ENCODE measurements at places on chromosomes 4 and X. TPM values are rescaled to one million over a fixed set of nuclear protein-coding genes. Genes with fewer than 3 reads are reported as not detected.

DNA sequence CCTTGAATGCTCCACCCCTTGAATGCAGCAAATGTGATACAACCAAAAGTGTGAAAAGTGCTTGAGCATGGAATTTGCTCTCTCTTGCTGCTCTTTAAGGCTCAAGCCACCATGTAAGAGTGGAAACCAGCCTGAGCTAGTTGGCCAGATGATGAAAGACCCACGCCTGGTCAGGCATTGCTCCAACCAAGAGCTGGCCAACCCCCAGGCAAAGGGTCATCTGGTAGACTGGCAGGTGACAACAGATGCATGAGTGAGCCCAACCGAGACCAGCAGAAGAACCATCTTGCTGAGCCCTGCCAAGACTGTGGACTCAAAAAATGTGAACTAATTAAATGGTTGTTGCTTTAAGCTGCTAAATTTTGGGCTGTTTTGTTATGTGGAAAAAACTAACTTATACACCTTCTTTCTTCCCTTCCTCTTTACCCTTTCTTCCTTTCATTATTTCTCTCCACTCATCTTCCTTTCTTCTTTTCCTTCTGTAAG is 32.7 kb downstream of the ADGRG2 start:
- DNase-seq = no peak

- peak; percentile 20 for DNase-seq
These were observed 102.9 kb upstream of the PAQR3 start for GRCh38 chr4:79042079-79042674.

GRCh38 chr4:88736264-88736663 is 38.6 kb upstream of the NAP1L5 start:
- DNase-seq = no peak

DNA sequence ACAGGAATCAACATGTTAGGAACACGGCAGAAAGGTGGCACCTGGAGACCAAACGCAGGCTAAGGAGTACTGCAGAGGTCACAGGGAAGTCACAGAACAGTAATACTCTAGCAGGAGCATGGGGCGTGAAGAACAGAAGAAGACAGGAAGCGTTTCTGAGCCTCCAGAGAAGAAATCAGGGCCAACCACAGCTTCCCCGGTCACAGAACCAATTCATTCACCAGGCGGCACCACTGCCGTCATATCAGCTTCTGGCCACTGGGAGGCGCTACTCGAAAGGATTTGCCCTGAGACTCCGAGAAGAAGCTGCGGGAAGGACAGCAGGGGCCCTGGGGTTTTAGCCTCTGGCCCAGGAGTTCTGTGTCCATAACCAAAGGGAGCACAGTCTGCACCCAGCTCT is 78.0 kb upstream of the DRD5 start:
- DNase-seq = peak; percentile 32

- peak; percentile 67 for DNase-seq
These were observed 13.3 kb downstream of the CETN2 start for GRCh38 chrX:152817078-152817764.

- DNase-seq = peak; percentile 80
These were observed 28.1 kb downstream of the SLC25A43 start for GRCh38 chrX:119427024-119427794.

DNA sequence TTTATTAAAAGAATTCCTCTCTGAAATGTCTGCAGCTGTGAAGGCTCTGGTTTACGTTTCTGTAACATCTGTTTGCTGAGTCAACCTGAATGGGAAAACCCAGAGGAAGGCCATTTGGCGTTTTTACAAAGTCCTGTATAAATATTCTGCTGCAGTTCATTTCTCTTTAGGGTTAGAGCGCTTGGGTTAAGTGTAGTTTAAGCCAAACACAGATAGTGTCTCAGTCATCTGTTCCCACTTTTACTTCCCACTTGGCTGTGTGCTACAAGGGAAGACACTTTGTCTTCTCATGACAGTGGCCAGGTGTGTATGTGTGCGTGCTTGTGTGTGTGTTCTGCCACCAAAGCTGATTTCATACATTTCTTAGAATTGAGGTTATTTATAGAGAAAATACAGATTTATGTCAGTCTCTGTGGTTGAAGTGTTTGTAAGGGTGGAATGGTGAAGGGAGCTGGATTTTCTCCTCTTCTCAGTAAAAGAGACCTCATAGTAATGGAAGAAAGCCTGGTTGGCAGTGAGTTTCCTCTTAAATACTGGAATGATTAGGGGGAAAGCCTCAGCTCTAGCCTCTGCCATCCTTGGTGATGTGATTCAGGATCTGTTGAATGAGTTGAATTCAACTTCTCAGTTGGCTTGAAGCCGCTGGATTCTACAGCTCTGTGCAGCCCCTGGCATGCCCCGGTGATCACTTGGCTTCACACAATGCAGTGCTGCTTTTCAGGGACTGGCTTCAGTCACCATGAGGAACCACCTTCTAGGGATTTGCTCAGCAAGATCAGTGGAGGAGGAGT is 50.6 kb downstream of the JADE1 start:
- DNase-seq = no peak

DNA sequence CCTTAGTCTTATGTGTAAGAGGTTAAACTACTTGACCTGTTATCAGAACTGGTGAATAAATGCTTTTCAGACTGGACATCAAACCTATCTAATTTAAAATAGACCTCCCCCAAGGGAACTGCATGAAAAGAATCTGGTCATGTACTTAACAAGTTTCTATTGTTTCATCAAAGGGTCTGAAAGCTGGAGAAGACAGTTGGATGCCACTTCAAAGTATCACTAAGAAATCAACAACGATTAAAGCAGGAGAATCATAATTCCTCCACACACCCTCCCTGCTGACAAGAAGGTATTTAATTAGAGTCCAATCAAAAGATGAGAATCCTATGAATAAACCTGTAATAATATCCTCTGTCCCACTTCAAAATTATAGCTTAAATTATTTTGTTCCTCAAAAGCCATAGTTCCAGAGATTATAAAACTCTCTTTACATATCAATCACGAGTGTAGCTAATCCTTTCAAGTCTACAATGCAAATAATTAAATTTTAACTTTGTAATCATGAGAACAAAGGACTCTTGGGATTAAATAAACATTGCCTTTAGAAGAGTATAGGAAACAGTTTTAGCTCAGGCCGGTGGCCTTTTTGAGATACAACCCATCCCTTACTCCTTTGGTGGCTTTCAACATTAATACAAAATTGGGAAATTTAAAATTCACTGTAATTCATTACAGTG is 35.1 kb downstream of the TSPAN5 start:
- no peak for DNase-seq

DNA sequence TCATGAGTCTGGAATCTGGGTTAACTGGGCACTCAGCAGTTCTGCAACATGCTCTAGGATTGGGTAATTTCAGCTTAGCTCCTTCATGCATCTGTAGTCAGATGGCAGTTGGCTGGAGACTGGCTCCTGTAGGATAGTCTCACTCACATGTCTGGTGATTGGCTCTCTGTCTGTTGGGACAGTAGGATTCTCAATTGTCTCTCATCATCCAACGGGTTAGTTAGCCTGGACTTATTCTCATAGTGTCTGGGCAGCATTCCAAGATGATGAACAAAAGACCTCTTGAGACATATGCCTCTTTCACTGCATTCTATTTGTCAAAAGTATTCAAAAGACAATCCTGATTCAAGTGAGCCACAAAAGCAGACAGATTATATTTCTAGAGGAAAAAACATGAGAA is 795.6 kb upstream of the GALNTL6 start:
- DNase-seq = no peak

GRCh38 chr4:169160825-169161224 is 109.9 kb downstream of the SH3RF1 start:
- DNase-seq = no peak

DNA sequence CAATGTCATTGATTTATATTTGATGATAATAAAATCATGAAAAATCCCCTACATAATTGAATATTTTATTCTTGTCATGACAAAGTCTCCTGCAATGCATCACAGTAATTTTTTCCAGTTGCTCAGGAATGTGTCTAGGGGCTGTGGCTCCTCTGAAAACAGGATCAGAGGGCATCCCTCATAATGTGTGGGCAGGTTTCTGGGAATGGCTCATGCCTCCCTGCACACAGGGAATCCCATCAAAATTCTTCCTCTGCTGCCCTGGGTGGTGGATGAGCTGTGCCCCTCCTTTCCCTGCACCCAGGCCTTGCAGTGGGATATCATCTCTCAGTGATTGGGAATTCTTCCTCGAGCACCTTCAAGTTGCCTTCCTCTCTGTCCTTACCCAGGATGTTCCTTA is 20.4 kb upstream of the PUDP start:
- DNase-seq = no peak

GRCh38 chrX:45623266-45623665 is 422.6 kb upstream of the DIPK2B start:
- DNase-seq = peak; percentile 95

DNA sequence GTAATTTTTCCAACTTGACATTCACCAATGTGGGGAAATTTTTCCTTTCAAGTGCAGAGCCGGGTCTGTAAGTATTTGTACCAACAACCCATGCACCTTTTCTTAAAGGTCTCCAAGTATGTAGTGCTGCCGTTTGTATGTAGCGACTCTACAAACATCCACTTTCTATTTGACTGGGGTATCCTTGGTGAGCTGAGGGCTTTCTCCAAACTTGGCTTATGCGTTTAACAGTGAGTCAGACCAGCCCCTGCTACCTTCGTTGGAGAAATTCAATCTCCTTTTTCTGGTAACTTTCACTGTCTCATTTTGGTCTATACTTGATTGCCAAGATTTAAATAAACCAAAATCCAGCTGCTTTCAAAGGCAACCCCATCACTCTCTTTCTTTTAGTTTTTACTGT is 34.9 kb downstream of the MGST2 start:
- DNase-seq = no peak

DNA sequence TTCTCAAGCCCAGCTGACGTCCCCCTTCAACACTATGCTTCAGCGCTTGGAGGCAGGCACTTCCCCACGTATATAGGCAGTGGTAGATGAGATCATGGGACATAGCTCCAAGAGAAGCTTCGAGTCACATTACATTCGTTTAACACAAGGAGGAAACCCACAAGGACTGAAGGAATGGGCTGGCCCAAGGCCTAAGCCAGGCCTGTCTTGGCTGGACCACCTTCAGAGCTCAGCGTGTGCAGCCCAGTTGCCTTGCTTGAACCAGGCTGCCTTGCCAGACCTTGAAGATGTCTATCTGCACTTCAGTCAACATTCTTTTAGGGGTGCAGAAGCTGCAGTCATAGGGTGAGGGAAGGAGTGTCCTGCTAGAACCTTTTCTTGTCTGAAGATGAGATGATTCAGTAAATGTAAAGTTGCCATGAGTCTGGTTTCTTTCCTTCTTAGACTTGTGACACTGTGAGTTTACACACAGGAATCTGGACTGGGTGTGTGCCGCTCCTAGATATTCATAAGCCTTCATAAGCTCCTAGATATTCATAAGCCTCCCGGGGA is 144.1 kb upstream of the RBPJ start:
- DNase-seq = no peak

DNA sequence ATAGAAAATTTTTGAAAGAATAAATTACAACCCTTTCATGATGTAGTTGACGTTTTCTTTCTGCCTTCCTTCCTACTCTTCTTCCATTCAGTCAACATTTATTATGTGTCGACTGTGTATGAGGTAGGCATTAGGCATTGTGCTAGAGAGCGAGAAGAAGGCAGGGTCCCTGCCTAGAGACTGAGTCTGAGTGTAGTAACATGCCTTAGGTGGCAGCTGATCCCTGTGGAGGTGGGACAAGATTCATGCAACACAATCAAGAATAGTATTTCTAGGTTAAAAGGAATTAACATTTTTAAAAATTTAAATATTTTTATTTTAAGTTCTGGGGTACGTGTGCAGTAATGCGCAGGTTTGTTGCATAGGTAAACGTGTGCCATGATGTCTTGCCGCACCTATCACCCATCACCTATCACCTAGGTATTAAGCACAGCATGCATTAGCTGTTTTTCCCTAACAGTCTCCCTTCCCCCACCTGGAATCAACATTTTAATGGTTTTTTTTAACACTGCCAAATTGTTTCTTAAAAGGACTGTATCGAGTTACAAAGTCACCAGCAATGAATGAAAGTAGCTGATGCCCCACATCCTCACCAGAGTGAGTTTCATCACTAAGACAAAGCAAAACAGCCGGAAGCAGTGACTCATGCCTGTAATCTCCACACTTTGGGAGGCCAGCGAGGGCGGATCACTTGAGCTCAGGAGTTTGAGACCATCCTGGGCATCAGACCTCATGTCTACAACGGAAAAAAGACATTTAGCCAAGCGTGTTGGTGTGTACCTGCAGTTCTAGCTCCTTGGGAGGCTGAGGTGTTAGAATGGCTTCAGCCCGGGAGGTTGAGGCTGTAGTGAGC is 84.0 kb downstream of the WWC2 start:
- peak; percentile 94 for DNase-seq

DNA sequence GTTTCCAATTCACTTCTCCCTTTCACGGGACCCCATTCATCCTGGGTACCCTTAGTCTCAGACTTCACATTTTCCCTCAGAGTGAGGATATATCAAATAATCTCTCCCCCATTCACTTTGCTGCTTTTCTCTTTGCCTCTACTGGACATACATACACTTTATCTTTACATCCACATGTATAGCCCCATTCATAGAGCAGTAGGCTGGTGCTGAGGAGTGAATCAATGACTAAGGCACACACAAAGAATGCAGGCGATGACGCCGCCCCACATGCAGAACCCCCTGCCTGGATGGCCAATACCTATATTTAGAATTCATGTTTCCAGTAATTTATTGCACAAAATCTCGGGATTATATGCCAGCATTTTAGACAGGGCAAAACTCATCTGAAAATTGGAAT is 554.3 kb upstream of the TENM3 start:
- DNase-seq = peak; percentile 73

DNA sequence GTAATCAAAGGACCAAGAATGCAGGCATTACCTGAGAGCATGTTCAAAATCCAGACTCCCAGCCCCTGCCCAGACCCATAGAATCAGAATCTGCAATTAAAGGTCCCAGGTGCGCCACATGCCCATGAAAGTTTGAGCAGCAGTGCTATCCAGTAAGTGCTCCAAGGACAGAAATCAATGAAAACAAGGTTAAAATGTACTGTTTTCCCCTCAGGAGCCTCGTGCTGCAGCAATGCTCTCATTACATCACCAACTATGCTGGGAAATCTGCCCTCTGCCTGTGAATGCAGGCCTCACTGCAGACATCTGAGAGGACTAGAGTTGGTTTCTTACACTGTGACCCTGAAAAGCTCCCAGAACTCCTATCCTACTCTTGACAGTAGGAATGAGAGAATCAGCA is 21.1 kb downstream of the ANXA5 start:
- DNase-seq = no peak

Gene GPC4
- 17.7 TPM for total RNA-seq

Gene GRIA2
- not detected for total RNA-seq

Gene SCOC
- 83.0 TPM for total RNA-seq

Gene KLHL13
- total RNA-seq = 4.6 TPM

Gene CFI
- total RNA-seq = 38.1 TPM

Gene ZCCHC13
- total RNA-seq = not detected

Gene CENPVL3
- total RNA-seq = not detected

Gene MED28
- total RNA-seq = 4.9 TPM

Gene SLC49A3
- not detected for total RNA-seq

Gene USP17L24
- total RNA-seq = not detected

Measured in M059J (cell line).